ENCODE measurements at places on chromosomes 2 and 18.

- DNase-seq = no peak
Measured at GRCh38 chr18:21448299-21448698, 152.2 kb downstream of the ESCO1 start.

GRCh38 chr2:222670191-222671038, 1.0 kb upstream of the MOGAT1 start:
- DNase-seq = no peak

DNA sequence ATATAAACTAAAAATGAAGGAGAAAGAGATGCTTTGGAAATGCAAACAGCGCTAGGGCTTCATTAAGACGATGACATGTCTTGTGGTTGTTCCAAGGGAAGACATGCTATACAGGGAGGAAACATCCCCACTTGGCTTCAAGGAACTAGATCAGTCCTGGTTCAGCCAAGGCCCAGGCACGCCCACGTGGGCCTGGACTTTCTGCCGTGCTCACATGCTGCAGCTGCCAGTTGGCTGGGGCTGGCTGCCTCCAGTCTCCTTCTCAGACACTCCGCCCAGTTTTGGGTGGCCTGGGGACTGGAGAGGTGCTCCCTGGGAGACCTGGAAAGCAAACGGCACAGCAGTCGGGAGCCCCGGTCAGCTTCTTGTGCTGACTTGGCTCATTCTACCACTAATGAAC, 109.6 kb downstream of the GLI2 start:
- no peak for DNase-seq

- DNase-seq = no peak
Measured at GRCh38 chr18:24657444-24657842, 197.0 kb downstream of the HRH4 start.

DNA sequence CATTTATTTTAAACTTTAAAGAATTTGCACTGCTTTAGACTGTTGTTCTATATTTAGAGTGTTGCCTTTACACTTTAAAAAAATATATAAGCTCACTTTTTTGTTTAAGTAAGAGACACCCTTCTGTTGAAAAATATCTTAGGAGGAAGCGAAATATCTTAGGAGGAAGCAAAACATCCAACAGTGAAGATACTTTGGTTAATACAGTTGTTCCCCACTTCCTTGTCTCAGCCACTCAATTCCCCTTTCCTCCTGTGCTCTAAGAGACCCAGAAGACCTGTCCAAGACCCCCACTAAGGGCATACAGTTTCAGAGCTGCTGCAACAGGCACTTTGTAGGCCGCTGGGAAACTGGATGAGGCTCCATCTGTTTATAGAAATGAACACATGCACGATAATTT, 5.7 kb downstream of the SERPINB8 start:
- no peak for DNase-seq

DNA sequence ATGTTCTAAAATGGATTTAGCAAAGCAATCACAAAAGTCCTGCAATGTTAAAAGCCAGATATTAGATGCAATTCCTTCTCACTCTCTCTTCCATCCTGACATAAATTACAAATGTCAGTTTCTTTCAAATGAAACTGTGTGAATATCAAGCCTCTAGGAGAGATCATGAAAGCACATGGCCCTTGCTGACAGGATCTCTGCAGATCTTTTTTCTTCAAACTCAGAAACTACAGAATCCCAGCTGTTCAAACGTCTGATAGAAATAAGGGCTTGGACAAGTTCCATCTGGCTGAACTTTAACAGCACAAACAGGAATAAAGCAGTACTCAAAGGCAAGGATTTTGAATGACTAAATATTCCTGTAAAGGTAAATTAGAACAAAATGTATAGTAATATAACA, 47.6 kb downstream of the PDE1A start:
- DNase-seq = no peak

Data from stimulated activated CD8-positive, alpha-beta memory T cell treated with anti-CD3 and anti-CD28 coated beads, Interleukin-4, amount 100 ng/mL, for 4 hours (primary cell).